ENCODE measurements at places on chromosomes 5 and 9.

DNA sequence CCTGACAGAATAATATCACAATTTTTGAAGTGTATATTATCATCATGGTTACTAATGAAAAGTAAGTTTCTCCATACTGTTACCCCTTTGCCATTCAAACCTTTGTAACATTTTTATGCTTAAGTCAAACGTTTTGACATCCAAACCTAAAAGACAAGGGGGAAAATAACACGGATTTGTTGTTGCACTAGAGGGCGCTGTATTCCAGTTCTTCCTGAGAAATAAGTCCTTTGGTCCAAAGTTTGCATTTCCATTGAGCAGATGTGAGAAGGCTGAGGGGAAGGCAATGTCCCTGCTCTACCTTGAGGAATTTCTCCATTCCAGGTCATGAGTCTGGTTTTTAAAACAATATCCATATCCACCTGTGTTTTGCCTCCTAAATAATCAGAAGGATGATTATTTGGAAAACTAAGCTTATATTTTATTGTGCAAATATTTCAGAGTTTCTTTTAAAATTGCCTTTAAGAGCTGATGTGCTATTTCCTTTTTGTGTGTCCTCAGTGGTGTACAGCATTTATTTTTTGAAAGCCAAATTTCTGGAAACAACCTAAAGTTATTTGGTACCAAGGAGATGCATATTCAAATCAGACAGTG lies 9.7 kb downstream of the LECT2 start:
- DNase-seq: no peak

DNA sequence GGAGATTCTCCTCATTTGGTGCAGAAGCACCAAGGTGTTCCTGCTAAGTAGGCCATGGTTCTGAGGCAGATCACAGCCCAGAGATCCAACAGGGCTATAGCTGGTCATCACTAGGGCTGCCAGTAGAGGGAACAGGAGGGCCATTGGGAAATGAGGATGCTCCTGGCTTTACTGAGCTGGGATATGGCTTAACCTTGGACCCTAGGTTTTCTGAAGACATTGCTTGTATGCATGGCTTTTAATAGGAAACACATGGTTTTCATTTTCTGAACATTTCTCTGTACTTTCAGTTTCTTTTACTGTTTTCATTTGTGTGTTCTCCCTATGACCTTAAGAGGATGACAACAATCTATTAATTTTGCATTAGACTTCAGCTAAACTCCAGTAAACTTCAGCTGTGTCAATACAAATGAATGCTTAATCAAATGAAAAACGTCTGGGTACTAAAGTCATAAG lies at the start of gene IFNW1:
TSS of gene IFNW1 (minus strand) at position 406 of the 456 bp plus-strand sequence. CDS start at position 144, 262 bp downstream.
- DNase-seq: no peak

DNA sequence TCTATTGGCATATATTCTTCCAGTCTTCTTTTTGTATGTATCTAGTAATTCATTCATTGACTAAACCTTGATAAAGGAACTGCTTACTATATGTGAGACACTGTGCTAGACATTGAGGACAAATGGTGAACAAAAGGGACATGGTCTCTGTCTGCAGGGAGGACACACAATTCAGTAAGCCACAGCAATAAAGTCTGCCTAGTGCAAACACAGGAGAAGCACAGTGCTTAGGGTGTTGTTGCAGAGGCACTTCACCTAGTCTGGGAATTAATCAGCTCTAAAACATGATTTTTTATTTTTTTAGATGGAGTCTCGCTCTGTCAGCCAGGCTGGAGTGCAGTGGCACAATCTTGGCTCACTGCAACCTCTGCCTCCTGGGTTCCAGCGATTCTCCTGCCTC lies 6.4 kb upstream of the CCL28 start:
- no peak for DNase-seq

- DNase-seq: no peak
Observed at GRCh38 chr9:107237873-107238272, 45.2 kb upstream of the RAD23B start.

DNA sequence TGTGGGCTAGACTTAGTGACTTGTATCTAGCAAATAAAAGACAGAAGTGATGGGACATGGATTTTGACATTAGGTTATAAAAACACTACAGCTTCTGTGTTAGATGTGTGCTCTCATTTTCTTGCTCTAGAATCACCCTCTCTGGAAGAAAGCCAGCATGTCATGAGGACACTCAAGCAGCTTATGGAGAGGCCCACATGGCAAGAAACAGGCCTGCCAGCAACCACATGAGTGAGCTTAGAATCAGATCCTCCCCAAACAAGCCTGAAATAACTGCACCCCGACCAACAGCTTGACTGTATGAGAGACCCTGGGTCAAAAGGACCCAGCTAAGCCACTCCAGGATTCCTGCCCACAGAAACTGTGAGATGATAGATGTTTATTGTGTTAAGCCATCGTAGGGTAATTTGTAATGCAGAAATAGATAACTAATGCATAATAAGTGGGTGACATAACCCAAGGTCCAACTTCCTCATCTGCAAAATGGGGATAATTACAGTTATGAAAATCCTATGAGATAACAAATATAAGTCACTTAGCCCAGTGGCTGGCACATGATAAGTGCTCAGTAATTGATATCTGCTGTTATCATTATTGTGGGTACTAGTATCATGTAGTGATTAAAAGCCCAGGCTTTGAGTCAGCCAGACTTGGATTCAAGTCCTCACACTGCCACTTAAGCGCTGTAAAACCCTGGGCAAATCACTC lies 86.5 kb downstream of the KLHL3 start:
- DNase-seq: no peak

GRCh38 chr9:8686516-8686915 lies 886.9 kb upstream of the DMAC1 start:
- DNase-seq: no peak

DNA sequence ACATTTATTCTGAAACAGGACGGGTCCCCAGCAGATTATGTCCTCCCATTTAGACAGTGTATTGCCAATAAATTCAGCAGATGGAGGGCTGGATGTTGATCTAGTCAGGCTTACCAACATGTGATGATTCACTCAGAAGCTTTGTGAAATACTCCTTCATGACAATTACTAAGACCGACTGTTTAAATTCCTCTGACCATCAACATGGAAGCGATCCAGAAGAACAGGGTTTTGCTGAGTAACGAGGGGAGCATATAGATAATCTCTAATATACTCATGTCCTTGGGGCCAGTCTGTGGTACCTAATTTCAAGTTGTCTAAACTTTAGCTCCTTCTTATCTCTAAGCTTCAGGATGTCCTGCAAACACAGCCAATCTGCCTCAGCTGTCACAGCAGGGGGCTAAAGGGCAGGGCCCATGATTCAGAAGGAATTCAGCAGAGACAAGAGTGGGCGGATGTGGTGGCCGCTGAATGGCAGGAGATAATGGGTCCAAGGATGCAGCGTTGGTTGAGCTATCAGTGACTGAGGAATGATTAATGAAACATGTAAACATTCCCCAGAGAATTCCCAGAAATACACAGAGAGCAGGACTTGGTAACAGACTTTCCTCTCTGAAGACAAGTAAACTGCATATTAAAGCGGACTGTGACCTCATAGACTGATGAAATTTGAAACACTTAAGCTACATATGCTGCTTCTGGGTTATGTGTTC lies 109.4 kb downstream of the ANKRD55 start:
- DNase-seq: no peak

GRCh38 chr9:79026316-79026715 lies 545.4 kb upstream of the TLE4 start:
- no peak for DNase-seq

- DNase-seq: no peak
Observed at GRCh38 chr5:2752821-2753439, 1.5 kb upstream of the IRX2 start.

DNA sequence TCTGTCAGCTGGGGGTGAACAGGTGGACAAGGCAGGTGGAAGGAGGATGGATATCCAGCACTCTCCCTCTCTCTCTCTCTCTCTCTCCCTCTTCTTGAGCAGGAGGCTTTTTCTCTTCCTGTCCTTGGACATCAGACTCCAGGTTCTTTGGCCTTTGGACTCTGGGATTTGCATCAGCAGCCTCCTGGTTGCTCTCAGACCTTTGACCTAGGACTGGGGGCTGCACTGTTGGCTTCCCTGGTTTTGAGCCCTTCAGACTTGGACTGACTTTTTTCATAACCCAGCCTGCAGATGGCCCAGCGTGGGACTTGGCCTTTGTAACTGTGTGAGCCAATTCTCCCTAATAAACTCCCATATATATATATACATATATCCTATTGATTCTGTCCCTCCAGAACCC lies 35.0 kb upstream of the SEMA4D start:
- no peak for DNase-seq

DNA sequence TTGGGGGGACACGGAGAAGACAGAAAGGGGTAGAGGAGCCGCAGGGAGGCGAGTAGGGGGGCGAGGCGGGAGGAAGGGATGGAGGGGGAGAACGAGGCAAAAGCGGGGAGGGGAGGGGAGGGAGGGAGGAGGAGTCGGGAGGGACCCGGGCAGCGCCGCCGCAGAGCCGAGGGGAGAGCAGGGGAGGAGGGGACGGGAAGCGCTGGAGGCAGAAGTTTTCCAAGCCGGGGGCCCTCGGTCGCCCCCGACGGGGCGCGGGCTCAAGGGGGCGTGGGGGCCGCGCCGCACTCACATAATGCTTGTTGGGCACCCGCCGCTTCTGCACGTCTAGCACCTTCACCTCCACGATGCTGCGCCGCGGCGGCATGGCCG lies 353 bp downstream of the SH3PXD2B start:
- DNase-seq: no peak

DNA sequence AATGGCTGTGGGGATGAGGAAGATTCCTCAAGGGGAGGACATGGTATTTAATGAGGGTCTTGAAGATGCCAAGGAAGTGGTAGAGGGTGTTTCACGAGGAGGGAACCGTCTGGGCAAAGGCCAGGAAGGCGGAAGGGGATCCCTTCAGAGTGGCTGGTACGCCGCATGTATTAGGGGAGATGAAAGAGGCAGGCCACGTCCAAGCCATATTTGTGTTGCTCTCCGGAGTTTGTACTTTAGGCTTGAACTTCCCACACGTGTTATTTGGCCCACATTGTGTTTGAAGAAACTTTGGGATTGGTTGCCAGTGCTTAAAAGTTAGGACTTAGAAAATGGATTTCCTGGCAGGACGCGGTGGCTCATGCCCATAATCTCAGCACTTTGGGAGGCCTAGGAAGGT lies 1.2 kb downstream of the FXN start:
- no peak for DNase-seq
